Retina (tissue), 1 donor: ENCODE measurements at places on chromosomes 4 and X.

DNA sequence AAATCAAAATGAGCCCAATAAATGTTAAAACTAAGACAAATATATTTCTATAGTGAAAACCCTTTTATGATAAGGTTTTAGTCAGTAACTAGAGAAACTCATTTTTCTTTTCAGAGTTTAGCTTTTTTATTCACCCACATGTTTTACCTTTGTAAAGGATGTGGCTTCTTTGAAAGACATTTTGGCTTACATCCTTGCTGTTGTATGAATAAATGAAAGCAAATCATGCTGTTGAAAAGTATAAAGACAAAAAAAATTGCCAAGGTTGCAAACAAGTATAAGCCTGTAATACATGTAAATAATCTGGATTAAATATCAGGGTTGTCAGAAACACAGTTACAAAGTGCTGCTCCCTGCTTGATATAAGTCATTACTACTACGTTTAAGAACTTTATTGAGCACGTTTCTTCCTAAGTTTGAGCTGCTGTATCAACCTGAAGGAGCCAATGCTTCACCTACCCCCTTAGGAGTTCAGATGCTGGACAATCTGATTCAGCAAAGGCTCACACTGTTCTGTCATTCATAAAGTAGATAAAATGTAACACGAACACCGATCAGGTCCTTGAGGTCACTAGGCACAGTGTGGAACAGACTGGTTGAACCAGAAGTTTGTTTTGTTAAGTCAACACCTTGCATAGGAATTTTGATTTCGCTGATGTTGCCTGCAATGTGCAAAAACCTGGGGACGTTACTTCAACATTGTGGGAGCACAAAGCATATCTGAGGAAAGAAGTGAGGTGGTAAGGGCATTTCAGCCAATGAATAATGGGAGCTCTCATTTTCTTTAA lies 321.2 kb upstream of the BMP3 start:
- no peak for DNase-seq

DNA sequence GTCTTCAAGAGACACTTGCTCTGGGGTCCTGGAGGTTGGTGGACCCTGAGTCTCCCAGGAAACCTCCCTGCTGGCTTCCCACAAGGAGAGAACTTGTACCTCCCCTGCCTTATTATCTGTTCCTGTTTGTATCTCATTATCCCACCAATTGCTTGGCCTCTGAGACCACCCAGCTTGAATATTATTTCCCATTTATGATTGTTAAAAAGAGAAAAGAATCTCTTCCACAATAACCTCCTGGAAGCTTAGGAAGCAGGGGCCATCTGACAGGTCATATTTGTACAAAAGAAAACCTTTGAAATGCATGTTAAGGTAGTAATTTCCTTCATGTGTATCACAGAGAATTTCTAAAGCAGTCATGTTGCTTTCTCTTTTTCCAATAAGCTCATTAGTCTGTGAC lies 239.5 kb downstream of the FBXW7 start:
- DNase-seq = peak; percentile 69

- no peak for DNase-seq
These were observed 135.6 kb upstream of the ZIC3 start for GRCh38 chrX:137430301-137430700.

DNA sequence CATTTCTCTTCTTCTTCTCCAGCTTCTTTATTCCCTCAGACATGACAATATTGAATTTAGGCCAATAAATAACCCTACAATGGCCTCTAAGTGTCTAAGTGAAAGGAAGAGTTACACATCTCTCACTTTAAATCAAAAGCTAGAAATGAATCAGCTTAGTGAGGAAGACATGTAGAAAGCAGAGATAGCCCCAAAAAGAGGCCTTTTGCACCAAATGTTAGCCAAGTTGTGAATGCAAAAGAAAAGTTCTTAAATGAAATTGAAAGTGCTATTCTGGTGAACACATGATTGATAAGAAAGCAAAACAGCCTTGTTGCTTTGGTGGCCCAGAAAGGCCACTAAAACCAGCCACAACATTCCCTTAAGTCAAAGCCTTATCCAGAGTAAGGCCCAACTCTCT lies 146.2 kb upstream of the HHIP start:
- DNase-seq = no peak

- no peak for DNase-seq
These were observed 69.2 kb upstream of the DIAPH2 start for GRCh38 chrX:96615448-96615847.

- no peak for DNase-seq
These were observed 102.6 kb upstream of the C1GALT1C1 start for GRCh38 chrX:120732461-120732860.
